ENCODE measurements at places on chromosomes 12 and 14.

GRCh38 chr14:104247336-104248202 lies 109.2 kb downstream of the KIF26A start:
- no peak for DNase-seq

GRCh38 chr12:71125515-71125914 lies 32.3 kb downstream of the TSPAN8 start:
- DNase-seq = no peak

GRCh38 chr14:73718418-73719251 lies 4.5 kb upstream of the PNMA1 start:
- peak; percentile 92 for DNase-seq

DNA sequence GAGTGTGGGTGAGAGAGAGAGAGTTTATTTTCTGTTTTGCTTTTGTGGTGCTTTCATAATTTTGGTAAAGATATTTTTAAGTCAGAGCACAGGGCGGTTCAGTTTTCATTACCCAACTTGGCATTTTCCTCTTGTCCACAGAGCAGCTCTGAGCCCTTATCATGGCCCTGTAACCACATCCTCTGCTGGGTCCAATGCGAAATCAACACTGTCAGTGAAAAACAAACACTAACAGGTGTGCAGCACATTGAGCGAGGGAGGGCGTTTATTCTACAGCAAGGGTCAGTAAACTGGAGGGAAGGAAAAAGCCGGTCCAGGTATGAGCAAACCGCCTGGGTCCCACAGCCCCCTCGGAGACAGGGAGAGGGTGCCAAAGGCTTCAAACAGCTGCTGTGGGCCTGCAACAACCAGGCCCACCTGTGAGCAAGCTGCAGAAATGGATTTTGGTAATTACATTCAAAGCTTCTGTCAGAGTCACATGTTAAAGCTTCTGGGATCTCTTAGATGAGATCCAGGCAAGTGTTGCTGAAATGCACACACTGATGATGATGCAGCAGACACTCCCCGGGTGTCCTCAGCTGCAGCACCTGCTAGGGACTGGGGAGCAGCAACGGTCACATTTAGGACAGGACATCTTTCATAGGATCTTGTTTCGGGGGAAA lies 132.7 kb upstream of the DYRK2 start:
- DNase-seq = no peak

- no peak for DNase-seq
Measured at GRCh38 chr12:96513166-96513565, 23.8 kb downstream of the CFAP54 start.

- no peak for DNase-seq
Measured at GRCh38 chr14:59918824-59919569, 947 bp upstream of the LRRC9 start.

DNA sequence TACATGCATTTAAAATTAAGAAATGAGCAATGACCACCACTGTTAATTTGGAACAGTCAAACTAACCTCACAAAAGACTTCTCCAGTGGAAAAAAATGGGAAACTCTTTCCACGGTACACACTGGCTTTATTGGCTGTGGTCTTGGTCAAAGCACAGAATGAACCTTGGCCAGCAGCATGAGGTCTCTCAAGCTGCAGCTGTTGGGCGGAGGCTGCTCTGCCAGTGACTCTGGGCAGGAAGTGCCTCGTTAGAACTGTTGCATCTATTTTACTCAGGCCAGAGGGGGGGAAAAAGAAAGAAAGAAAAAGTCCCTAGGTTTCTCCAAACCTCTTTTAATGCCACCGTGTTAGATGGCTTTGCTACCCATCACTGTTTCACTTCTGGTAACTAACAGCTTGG lies 279.8 kb upstream of the DIO2 start:
- no peak for DNase-seq

GRCh38 chr14:64218344-64219240 lies 75.6 kb downstream of the ESR2 start:
- DNase-seq = no peak

DNA sequence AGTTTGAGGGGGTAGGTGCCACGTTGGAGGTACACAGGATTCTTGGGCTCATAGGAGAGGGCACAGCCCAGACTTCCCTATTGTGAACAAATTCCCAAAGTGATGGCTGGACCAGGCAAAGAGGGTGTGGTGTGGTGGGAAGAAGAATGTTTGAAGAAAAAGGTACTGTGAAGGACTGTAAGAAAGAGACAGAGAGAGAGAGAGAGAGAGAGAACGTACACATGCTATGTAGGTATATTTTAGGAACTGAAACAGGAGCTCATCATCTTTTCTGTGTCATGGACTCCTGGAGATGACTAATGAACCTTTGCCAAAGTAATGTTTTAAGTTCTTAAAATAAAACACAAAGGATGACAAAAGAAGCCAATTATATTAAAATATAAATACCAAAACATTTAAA lies 24.5 kb downstream of the SLC17A8 start:
- DNase-seq = no peak

GRCh38 chr12:69355363-69356028 lies 4.0 kb upstream of the YEATS4 start:
- DNase-seq = no peak

GRCh38 chr12:120866108-120866507 lies 38.0 kb downstream of the SPPL3 start:
- DNase-seq = no peak

DNA sequence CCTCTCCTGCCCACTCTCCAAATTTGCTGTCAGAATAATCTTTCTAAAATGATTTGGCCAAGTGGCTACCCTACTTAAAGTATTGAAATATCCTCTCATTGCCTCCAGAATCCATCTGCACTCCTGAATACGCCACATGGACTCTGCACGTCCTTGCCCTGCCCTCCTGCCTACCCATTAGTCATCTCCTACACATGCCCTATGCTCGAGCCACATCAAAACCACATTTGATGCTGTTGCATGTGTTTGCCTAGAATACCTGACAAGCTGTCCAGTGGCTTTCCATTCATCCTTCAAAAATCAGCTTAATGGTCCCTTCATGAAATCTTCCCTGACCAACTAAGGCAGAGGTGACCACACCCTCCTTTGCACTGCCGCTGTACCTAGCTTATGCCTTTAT lies 17.0 kb downstream of the VCPKMT start:
- no peak for DNase-seq

DNA sequence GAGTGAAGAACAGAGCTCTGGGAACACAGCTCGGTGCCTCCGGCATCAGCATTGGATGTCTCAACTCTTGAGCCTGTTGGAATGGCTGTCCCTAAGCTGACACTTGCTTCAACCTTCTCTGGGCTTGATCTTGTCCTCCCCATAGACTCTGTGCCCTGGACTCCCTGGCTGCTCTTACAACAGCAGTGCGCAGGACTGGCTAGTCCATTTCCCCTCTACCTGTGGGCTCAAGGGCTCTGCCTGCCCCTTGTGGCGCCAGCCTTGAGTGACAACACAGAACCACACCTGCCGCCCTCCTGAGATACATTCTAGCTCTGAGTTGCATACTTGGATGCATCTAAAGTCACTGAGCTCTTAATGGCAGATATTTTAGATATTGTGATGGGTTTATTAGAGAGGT lies 6.2 kb downstream of the CRADD start:
- DNase-seq = no peak

DNA sequence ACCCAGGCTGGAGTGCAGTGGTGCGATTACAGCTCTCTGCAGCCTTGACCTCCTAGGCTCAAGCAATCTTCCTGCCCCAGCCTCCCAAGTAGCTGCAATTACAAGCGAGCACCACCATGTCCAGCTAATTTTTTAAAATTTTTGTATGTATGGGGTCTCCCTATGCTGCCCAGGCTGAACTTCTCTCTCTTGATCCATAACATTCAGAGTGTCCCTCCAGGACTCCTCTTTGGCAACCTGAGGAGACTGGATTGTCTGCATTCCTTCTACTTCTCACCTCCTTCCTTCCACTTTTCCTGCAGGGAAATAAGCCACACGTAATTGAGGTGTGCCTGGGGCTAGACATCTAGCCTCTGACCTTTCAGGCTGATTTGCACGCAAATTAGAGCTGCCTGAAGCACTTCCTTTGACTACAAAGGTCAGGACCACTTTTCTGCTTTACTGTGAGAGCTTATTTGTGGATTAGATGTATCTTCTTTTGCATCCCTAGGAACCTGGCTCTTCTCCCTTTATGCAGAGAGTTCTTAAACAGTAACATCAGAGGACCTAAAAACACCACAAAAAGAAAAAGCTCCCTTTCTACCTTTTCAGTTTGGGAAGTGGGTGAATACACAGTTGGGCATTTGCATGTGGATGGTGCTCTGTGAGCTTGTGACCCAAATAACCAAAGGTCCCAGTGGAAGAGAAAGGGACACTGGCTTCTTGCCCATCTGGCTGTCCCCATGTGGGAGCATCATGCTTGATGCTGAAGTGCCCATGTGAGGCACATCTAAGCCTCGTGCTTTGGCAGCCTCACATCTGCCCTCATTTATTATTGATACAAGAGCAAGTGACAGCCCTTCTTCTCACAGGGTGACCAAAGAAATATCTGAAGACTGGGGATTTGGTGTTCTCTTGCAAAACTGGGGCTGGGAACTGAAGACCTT lies 33.5 kb downstream of the PYGL start:
- peak; percentile 62 for DNase-seq

GRCh38 chr14:88733121-88733520 lies 59.6 kb downstream of the EML5 start:
- DNase-seq = no peak

DNA sequence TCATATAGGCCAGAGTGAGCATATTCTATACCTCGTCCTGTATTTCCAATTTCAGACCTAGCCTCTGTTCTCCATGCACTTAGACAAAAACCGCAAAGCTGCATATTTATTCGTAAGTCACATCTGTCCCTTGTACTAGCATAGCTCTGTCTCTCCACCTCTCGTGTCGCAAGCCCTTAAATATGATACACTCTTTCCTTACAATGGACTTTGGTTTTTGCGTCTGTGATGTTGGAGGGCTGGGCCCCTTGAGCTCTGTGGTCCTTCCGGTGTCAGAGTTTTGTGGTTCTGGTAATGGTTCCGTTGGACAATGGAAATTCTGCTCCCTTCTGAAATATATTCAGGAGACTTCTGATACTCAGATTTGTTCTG lies 11.3 kb downstream of the PRKCH start:
- DNase-seq = no peak

DNA sequence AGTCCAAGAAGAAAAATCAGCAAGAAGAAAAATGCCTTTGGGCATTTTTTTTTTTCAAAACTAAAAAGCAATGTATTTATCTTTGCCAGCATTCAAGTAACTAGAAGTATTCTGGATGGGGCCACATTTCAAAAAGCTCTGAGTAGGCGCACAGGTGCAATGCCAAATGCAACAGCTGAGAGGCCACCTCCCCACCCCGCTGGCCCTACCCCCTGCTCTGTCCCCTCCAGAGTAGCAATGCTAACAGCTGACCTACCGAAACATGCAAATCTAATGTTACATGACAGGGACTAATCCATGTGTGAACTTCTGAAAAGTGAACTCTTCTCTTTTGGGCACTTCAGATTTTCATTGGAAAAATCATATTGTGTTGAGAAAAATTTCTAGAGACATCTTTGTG lies 153.7 kb upstream of the SLC38A2 start:
- no peak for DNase-seq
